ENCODE measurements at places on chromosomes 3 and 15.

DNA sequence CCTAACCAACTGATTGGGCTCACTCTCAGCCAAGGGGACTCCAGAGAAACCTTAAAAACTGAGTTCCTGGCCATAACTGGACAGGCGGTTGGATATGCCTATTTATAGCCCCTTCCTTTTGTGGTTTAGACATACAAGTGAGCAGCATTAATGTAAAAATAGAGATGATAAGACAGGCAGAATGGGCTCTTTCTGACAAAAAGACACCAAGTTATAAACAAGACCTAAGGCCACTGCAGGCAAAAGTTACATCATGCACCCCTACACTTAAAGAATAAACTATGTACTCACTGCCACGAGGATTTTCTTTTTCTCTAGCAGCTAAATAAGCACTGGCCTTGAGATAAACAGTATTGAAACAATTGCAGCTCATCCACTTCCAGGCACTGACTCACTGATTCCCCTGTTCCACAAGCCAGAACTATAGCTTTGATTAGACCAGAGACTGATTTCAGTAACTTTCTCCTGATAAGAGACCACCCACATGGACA is 30.1 kb downstream of the SUCNR1 start:
- H3K36me3 ChIP-seq: no peaks in the 10 kb centered on the region
- peaks cover 26% of the 10 kb centered on the region for H3K4me1 ChIP-seq
- peak overlapping the region; percentile 2 for H3K27ac ChIP-seq
- H3K4me3 ChIP-seq: no peak overlapping the region
- no peaks in the 10 kb centered on the region for H3K27me3 ChIP-seq
- no peak for DNase-seq

DNA sequence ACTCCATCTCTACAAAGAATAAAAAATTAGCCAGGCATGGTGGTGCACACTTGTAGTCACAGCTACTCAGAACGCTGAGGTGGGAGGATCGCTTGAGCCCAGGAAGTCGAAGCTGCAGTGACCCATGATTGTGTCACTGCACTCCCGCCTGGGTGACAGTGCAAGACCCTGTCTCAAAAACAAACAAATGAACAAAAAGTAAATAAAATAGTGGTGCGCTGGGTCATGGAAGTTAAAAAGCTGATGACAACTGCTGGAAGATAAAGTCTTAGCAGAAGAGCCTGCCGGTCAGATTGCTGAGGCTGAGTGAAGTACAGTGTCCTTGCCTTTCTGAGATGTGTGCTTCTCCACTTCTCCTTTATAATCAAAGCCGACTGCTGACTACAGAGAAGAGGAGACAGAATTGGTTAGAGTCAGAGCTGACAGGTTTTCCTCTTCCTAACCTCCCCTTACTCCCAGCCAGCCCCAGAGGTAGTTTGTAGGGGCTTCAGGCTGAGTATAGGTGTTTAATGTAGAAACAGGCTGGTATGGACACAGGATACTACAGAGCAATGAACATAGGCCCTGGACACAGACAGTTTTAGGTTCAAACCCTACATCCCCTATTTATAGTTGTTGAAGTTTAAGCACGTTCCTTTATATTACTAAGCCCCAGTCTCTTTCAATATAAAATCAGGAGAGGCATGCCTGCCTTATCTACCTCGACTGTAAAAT is 17.9 kb downstream of the HCLS1 start:
- no peaks in the 10 kb centered on the region for H3K27me3 ChIP-seq
- DNase-seq: no peak
- H3K36me3 ChIP-seq: no peaks in the 10 kb centered on the region

GRCh38 chr15:59295261-59296001 is 77.2 kb downstream of the MYO1E start:
- no peak for DNase-seq
- H3K4me3 ChIP-seq: peak overlapping the region; percentile 49
- no peaks in the 10 kb centered on the region for H3K27me3 ChIP-seq
- peak overlapping the region; percentile 98 for H3K27ac ChIP-seq
- no peaks in the 10 kb centered on the region for H3K36me3 ChIP-seq

DNA sequence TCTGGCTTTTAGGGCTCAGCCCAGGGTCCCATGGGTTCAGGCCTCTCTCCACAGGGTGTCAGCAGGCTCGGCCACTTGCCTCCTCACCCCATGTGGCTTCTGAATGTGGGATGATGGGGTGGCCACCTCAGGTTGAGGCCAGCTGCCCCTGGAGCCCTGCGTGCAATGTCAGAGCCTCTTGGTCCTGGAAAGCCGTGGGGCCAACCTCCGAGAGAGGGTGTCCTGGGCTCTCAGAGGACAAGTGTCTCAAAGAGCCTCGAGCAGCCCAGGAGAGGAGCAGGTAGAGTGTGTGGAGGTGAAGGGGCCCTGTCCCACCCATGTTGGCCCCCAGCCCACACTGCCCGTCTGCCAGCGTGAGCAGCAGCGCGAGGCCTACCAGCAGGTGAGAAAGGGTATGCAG is 86.0 kb downstream of the PLXNA1 start:
- H3K4me3 ChIP-seq: no peak overlapping the region
- no peak for DNase-seq
- peaks cover 6% of the 10 kb centered on the region for H3K4me1 ChIP-seq
- H3K27ac ChIP-seq: no peak overlapping the region
- no peaks in the 10 kb centered on the region for H3K36me3 ChIP-seq
- H3K27me3 ChIP-seq: peaks cover 23% of the 10 kb centered on the region

DNA sequence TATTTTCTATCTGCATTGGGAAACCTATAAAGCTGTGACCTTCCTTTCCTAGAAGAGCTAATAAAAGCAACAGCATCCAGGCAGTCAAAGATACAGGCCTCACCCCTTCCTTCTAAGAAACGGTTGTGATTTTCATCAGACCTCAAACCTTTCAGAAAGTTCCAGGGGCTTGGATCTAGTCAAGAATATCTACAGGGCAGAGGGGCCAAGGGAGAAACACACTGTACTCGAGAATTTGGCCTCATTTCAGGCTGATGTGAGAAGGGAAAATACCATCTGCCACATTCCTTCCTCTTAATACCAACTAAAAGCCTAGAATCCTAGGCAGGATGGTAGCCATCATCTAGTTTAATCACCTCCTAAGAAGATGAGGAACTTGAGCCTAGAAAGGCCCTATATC is 24.5 kb upstream of the BCL6 start:
- no peak overlapping the region for H3K4me3 ChIP-seq
- H3K4me1 ChIP-seq: peaks cover 14% of the 10 kb centered on the region
- no peaks in the 10 kb centered on the region for H3K27me3 ChIP-seq

- H3K36me3 ChIP-seq: peaks cover 67% of the 10 kb centered on the region
- no peaks in the 10 kb centered on the region for H3K27me3 ChIP-seq
- DNase-seq: no peak
- H3K27ac ChIP-seq: peak overlapping the region; percentile 46
These were observed 19.4 kb downstream of the DHX36 start for GRCh38 chr3:154304936-154305335.

DNA sequence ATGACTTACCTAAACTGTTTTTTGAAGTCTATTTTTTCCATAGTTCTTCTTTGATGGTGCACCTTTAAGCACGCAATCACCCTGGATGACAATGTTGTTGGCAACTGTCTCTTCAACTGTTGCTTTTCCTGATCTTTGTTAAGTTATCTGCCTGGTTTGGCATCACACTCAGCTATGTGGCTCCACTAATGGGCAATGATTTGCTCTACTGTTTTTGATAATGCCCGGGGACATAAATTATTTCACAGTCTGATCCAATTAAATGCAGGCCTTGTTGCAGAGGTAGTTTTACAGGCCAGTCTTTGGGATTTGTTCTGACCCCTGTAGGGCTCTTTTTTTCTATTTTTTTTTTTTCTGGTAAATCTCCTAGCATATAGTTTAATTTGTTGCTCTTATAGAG is 436.3 kb downstream of the ZNF385D start:
- no peak overlapping the region for H3K4me3 ChIP-seq
- H3K27ac ChIP-seq: no peak overlapping the region
- no peaks in the 10 kb centered on the region for H3K4me1 ChIP-seq

DNA sequence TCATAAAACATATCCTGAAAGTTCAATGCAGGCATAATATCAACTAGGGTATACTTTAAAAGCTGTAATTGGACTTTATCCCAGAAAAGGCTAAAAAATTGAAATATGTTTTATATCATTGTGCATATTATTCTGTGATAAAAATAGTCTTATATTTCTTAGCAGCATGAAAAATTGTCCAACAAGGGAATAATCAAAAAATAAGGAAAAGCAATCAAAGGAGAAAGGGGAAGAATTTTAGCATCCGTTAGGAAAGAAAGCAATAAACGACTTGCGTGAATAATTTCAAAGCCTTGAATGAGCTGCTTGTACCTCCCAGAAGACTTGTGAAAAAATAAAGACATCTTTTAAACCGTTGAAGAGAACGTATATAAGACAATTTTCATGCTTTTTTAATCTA is 1369.8 kb upstream of the GBE1 start:
- no peak for DNase-seq
- no peaks in the 10 kb centered on the region for H3K36me3 ChIP-seq
- no peak overlapping the region for H3K4me3 ChIP-seq
- no peaks in the 10 kb centered on the region for H3K4me1 ChIP-seq

DNA sequence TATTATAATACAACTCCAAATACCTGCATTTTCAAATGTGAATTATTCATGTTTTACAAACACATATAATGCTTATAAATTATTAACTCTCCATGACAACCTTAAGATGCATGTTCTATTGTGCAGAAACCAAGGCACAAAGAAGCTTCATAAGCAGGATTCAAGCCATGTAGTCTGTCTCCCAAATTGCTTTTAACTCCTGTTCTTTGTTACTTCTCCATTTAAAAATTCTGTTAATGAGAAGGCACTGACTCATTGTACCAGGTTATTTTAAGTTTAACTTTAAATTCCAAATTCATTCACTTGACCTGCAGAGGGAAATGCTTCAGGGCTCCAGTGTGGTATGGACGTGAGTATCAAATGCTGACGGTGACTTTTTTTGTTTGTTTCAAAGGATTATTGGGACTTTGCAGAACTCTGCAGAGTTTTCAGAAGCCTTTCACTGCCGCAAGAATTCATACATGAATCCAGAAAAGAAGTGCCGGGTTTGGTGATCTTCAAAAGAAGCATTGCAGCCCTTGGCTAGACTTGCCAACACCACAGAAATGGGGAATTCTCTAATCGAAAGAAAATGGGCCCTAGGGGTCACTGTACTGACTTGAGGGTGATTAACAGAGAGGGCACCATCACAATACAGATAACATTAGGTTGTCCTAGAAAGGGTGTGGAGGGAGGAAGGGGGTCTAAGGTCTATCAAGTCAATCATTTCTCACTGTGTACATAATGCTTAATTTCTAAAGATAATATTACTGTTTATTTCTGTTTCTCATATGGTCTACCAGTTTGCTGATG is 100.0 kb downstream of the MME start:
- DNase-seq: no peak
- no peak overlapping the region for H3K4me3 ChIP-seq
- no peaks in the 10 kb centered on the region for H3K4me1 ChIP-seq
- no peak overlapping the region for H3K27ac ChIP-seq

DNA sequence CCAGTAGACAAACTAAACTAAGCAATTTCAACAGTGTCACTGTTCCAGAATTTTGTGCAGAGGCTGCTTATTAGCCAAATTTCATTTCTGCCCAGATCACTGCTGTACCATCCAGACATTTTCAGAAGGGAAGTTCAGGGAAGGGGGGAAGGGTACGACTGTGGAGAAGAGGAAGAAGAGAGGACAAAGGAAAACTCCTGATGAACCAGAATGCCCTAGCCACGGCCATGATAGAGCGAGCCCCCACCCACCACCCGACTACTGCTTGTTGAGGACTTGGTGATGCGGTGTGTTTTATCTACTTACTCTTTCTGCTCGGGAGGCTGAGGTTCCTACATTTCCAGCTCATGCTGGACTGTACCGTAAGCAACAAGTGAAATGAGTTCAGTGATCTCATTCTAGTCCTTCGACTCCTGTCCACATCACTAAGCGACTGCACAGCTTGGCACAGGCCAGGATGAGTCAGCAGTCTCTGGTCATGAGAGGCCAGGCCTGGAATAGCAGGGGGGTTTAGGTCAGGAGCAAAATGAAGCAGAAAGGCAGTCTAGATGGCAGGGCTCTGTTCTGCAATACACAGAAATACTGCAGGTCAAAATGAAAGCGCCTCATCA is 330.8 kb downstream of the TIGIT start:
- peaks cover 49% of the 10 kb centered on the region for H3K4me1 ChIP-seq
- H3K36me3 ChIP-seq: no peaks in the 10 kb centered on the region
- H3K27me3 ChIP-seq: no peaks in the 10 kb centered on the region
- peak overlapping the region; percentile 99 for H3K27ac ChIP-seq
- DNase-seq: peak; percentile 74

DNA sequence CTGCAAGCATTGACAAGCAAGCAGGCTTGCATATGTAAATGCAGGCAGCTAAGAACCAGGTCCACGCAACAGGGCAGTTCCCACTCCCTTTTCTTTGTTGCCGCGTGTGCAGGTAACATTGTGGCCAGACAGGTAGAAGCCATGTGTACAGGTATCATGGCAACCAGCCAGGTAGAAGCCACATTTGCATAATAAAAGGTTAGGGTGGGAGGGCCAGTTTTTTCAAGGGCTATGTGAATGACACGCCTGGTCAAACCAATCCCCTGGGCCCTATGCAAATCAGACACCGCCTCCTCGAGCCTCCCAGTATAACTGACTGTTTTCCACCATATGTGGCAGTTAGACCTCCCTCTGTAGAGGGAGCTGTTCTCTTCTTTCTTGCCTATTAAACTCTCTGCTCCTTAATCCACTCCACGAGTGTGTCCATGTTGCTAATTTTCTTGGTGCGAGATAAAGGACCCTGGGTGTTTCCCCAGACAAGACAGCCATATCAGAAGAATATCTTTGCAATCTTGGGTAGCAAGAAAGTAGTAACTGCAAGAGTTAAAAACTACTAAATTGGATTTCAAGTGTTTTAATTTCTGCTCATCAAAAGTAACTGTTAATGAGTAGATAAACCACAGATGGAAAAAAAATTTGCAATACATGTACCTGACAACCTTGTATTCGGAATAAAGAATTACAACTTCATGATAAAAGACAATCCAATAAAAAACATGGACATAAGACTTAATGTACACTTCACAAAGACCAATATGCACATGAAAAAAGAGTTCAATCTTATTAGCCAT is 21.8 kb downstream of the PCOLCE2 start:
- DNase-seq: no peak
- no peaks in the 10 kb centered on the region for H3K27me3 ChIP-seq
- H3K36me3 ChIP-seq: no peaks in the 10 kb centered on the region
- H3K4me1 ChIP-seq: peaks cover 19% of the 10 kb centered on the region
- H3K4me3 ChIP-seq: no peak overlapping the region
- no peak overlapping the region for H3K27ac ChIP-seq

GRCh38 chr3:54251705-54252104 is 129.4 kb downstream of the CACNA2D3 start:
- H3K4me1 ChIP-seq: no peaks in the 10 kb centered on the region
- H3K36me3 ChIP-seq: no peaks in the 10 kb centered on the region
- DNase-seq: no peak
- H3K27ac ChIP-seq: no peak overlapping the region

DNA sequence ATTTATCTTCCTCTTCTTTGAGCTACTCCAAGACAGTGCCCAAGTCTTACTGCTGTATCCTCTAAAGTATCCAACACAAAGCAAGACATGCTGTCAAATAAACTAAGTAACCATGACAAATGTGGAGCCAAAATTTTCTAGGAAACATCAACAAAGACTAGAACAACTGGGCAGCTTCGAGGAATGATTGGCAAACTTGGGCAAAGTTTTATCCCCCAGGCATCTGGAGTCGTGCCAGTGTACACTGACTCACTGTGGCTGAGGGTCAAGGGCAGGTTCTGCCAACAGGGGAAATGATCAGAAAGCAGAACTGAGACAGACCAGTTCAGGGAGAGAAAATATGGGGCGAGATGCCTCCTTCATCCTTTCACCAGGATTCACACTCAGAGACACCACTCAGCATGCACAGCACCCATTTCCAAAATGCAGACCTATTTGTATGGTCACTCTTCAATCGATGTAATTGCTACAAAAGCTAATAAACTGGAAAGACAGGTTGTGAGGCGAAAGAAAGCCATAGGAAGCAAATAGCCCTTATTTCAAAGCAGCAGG is 65.8 kb downstream of the MB21D2 start:
- no peak overlapping the region for H3K27ac ChIP-seq
- no peak overlapping the region for H3K4me3 ChIP-seq
- H3K36me3 ChIP-seq: no peaks in the 10 kb centered on the region
- DNase-seq: no peak
